Activated CD4-positive, alpha-beta T cell treated with anti-CD3 and anti-CD28 coated beads, Interleukin-2, amount 10 ng/mL, durations not matched to agents 7 days and 5 days (primary cell): ENCODE measurements at places on chromosomes 6 and 20. TPM values are rescaled to one million over a fixed set of nuclear protein-coding genes. Genes with fewer than 3 reads are reported as not detected.

DNA sequence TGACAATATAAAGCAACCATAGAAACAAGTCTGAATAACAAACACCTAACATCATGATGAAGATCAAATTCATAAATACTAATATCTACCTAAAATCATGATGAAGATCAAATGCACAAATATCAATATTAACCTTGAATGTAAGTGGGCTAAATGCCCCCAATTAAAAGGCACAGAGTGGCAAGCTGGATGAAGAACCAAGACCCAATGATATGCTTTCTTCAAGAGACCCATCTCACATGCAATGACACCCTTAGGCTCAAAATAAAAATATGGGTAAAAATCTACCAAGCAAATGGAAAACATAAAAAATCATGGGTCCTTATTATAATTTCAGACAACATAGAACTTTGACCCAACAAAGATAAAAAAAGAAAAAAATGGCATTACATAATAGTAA lies 578.5 kb upstream of the PTCHD4 start:
- H3K27me3 ChIP-seq = no peaks in the 10 kb centered on the region
- no peak overlapping the region for H3K27ac ChIP-seq
- H3K36me3 ChIP-seq = no peaks in the 10 kb centered on the region
- H3K4me3 ChIP-seq = no peak overlapping the region
- no peaks in the 10 kb centered on the region for H3K4me1 ChIP-seq

- H3K27me3 ChIP-seq = no peaks in the 10 kb centered on the region
- no peaks in the 10 kb centered on the region for H3K36me3 ChIP-seq
- no peak for DNase-seq
- H3K4me3 ChIP-seq = no peak overlapping the region
- H3K27ac ChIP-seq = no peak overlapping the region
These were observed 208.4 kb upstream of the CNR1 start for GRCh38 chr6:88374553-88374952.

DNA sequence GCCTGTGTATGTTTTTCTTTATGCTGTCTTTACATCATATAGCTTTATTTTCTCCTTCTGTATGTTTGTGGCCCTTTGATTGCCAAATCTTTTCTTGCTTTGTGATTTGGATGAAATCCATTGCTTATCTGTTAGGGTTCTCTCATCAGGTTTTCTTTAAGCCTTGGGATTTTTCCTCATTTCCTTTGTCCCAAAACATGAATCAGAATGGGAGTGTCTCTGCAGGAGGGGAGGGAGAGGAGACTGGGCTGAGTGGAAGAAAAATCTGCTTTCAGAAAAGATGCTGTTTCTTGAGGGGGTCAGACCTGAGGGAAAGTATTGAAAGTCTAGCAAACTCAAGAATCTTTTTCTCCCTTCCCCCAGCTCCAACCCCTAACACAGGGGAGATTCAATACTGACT lies 758.0 kb upstream of the MMS22L start:
- no peaks in the 10 kb centered on the region for H3K4me1 ChIP-seq
- no peak overlapping the region for H3K4me3 ChIP-seq
- DNase-seq = no peak
- no peaks in the 10 kb centered on the region for H3K36me3 ChIP-seq
- no peak overlapping the region for H3K27ac ChIP-seq

DNA sequence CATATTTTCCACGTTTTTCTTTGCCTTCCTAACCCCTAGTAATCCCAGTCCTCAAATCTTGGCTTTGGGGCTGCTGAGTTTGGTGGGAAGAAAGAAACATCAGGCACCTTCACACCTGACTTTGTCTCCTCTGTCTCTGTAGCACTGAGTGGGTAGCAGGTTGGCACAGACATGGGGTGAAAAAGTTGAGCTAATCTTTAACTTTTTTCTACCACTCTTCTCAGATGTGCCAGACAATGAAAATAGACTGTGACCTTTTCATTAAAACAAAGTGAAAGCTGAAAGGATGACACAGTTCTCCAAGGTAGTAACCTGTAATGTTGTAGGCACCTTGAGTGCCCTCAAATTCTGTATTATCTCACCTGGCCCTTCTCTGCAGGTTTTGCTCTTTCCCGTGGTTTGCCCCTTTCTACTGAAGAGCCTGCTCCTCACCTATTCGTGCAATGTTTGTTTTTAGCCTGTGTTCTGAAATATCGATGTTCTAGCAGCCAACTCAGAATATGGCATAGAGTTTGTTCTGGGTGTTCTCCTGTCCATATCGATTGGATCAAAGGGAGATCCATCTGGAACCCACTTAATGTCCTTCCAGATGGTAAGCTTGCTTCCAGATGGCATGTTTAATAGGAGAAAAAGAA lies 57.8 kb upstream of the ATXN1 start:
- DNase-seq = no peak
- no peaks in the 10 kb centered on the region for H3K4me1 ChIP-seq
- no peak overlapping the region for H3K27ac ChIP-seq
- H3K36me3 ChIP-seq = no peaks in the 10 kb centered on the region

DNA sequence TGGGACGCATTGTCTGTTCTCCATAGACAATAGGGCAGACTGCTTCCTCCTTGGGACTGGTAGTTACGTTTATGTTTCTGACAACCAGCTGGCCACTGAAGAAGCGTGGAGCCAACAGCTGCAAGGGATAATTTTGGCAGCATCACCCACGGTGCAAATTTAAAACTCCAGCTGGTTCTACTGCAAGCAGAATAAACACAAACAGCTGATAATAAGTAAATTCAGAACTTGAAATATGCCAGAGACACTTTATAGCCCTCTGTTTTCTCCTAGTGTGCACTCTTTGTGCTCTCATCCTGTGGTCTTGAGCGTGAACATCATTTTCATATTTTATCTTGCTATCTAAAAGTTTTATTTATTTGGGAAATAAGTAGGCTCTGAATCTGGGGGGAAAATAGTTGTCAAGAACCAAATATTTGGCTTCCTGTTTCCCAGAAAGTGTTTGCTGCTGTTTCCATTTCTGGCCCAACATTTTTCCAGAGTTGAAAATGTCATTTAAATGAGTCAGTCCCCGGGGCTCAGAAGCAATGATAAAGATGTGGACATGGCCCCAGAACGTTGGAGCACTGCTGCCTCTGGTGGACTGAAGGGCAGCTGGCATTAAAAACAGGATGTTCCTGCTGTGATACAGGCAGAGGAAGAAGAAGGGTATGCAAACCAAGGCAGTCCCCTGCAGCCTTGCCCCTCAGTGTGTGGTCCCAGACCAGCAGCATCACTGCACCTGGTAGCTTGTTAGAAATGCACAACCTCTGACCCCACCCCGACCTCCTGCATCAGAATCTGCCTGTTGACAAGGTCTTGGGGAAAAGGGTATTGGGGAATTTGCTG lies 12.5 kb upstream of the THBD start:
- no peak for DNase-seq
- no peak overlapping the region for H3K27ac ChIP-seq
- no peaks in the 10 kb centered on the region for H3K36me3 ChIP-seq
- H3K4me3 ChIP-seq = no peak overlapping the region
- peaks cover 30% of the 10 kb centered on the region for H3K27me3 ChIP-seq

MRAP2 gene
- total RNA-seq = not detected
